Activated CD4-positive, alpha-beta T cell treated with anti-CD3 and anti-CD28 coated beads, Interleukin-2, Interleukin-6, amounts not matched to agents 100 ng/mL and 50 ng/mL, durations not matched to agents 16 hours and 8 hours (primary cell): ENCODE measurements at places on chromosomes 4 and X.
A peak's percentile ranks its signal among the peaks of the same experiment; 100 is the strongest.

- no peak for DNase-seq
Measured at GRCh38 chr4:186657764-186658163, 65.9 kb downstream of the FAT1 start.

GRCh38 chr4:61251129-61251528 is 51.0 kb downstream of the ADGRL3 start:
- no peak for DNase-seq

GRCh38 chr4:27327421-27328181 is 467.0 kb downstream of the STIM2 start:
- DNase-seq = no peak

- no peak for DNase-seq
Measured at GRCh38 chr4:163967263-163967662, 472.8 kb downstream of the TMA16 start.

DNA sequence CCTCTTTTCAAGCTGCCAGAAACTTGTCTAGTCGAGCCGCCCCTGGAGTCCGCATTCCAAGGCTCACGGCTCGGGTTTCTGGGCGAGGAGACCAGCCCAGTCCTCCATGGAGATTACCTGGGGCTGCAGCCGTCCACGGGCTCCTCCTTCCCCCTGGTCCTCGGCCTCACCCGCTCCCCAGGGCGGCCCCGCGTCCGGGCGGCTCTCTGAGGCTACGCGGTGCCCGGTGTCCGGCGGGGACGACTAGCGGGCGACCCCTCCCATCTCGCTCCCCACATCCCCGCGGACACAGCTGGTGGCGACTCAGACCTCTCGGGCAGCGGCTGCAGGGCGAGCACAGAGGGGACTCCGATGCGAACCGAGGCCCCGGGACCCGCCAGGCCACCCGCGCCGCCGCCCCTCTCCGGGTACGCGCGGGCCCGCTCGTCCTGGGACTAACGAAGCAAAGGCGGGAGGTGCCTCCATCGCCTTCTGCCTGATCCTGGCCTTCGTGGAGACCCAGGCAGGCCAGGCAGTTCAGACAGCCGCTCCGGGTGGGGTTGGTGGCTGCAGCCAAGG is 159.4 kb downstream of the TRAM1L1 start:
- no peak for DNase-seq

DNA sequence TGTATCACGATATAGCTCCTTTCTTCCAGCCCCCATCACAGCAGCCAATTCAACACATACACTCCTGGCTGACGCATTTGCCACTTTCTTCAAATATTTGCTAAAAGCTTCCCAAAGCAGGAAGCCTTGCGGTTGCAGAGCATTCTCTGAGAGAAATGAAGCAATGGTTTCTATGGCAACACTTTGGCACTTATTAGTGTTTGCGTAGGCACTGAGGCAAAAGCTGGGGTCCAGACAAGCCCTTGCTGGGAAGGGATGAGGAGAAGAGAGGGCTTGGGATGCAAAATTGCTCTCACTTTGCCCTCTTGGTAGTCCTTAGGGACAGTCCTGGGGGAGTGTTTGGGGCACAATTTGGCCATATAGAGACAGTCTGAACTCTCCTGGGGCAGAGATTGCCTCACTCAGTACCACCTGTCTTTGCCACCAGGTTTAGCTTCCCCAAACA is 55.0 kb upstream of the PAK3 start:
- DNase-seq = peak; percentile 16

DNA sequence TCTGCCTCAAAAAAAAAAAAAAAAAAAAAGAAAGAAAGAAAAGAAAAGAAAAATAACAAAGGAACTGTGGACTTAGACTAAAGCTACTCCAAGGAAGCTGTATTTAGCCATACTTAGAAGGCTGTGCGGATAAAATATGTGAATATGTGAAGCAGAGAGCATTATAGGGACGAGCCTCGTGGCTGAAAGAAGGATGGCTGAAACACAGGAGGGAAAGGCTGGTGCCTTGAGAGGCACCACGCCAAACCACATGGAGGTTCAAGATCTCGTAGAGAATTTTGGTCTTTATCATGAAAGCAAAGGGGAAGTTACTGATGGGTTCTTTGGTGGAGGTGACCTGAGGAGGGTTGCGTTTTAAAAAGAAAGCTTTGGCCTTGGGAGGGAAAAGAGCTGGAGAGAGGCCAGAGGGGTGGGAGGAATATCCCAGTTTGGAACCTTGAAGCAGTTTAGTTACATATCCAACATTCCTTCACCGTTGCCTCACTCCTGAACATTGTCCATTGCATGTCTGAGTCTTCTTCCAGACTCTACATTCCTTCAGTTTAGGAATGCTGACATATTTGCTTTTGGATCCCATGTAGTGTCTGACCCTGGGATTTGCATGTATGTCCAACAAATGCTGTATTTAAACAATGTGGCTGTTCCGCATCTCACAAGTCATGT is 82.5 kb downstream of the CPE start:
- DNase-seq = no peak

GRCh38 chr4:40241941-40242340 is 45.1 kb downstream of the RHOH start:
- no peak for DNase-seq

DNA sequence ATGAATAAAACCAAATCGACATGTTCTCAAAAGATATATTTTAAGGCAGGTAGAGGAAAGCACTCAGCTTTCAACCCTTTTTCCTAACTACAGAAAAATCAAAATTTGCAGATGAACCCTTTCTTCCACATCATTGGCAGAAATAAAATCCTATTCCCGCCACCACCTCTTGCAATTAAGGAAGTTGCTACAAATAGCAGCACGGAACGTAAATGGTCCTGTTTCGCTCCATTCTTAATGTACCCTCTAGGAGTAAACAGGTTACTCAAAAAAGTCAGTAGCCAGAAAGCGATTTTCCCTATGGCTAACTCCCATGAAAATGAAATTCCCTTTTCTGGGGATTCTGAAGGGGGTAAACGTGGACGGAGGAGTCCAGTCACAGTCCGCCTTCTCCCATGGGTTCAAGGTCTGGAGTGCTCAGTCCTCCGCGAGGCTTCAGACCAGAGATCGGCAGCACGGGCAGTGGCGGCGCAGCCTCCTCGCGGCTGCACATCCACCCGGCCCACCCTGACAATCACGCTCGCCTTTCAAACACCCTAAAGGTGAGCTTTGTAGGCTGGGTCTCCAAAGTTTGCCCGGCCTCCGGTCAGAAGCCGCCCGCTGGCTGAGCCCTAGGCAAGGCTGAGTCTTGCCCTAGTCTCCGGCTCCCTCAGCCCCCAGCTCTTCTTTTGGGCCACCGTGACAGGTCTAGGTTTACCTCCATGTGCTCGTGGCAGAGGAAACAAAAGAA is 1.8 kb downstream of the ATP11C start:
- DNase-seq = peak; percentile 24

DNA sequence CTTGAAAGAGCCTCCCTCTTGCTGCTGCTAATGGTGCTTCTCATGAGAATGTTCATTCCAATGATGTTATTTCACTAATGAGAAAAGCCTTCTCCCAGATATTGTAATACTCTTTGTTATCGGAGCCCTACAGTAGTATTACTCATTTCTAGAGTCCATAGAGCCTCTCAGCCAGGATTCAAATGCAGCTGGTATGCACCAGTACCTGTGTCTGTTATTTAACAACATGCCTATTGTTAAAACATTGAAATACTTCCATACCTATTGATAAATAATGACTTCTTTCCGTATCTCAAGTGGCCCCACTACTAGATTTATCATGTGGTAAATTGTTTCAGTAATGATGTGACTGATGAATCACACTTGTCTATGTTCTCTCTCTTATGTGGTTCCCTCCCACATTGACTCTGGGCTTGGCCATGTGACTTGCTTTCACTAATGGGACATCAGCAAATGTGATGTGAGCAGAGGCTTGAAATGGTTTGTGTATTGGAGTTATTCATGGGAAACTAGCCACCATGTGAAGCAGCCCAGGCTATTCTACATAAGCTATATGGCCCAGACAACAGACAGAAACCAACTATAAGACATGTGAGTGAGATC is 207.6 kb downstream of the THOC2 start:
- DNase-seq = no peak

- no peak for DNase-seq
Measured at GRCh38 chr4:156422576-156422975, 468.9 kb upstream of the CTSO start.

- peak; percentile 43 for DNase-seq
Measured at GRCh38 chrX:107674480-107675364, 46.4 kb downstream of the PRPS1 start.

DNA sequence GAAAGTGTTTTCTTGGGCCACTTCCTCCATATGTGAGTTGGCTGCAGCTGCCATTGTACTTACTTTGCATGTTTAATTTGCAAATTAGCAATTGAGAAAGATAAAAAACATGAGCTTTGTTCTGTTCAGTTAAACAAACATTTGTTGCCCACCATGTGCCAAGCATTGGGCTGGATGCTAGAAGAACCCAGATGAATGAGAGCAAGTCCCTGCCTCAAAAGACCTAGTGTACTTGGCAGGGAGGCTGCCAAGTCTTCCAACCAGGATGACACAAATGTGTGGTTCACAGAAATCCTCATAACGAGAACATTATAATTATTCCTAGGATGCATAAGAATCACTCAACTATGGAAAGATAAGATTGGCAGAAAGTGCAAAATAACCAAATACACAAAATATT is 66.7 kb downstream of the GPM6A start:
- no peak for DNase-seq

DNA sequence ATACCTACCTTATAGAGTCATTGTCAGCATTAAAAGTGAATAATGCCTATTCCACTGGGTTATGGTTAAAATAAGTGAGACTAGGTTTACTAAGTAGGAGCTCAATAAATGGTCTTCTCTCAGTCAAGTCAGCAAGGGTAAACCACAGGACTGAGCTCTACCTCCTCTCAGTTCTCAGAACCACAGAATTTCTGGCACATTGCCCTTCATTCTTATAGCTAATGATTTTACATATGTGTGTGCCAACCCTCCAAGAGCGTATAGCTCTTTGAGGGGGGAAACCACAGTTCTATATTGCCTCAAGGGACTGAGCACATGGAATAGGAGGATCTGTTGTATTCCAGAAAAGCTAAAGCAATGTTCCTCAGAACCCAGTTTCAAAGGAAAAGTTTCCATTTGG is 124.8 kb downstream of the ATG4A start:
- DNase-seq = no peak

DNA sequence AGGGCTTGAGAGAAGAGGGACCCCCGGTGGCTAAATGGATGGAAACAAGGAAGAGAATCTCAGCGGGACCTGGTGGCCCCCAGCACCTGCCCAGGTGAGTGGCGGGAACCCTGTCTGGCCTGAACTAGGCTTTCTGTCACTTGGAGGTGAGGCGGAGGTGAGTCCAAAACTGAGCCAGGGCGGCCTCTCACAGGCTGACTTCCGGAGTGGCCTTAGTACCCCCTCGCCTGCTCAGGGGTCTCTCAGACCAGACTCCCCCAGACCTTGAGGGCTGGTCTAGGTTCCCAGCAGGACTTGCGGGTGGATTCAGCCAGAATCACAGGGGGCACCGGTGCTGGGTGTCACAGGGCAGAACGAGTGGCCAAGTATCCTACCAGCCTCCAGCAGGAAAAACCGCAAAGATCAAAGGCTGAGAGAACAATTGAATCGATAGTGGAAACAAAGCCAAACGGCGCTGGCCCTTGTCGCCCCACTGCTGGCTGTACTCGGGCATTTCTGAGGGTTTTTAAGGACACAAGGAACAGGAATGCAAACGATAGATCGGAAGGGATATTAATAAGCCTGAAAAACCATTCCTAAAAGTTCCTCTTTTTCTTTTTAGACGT is 67.8 kb downstream of the WFS1 start:
- no peak for DNase-seq

DNA sequence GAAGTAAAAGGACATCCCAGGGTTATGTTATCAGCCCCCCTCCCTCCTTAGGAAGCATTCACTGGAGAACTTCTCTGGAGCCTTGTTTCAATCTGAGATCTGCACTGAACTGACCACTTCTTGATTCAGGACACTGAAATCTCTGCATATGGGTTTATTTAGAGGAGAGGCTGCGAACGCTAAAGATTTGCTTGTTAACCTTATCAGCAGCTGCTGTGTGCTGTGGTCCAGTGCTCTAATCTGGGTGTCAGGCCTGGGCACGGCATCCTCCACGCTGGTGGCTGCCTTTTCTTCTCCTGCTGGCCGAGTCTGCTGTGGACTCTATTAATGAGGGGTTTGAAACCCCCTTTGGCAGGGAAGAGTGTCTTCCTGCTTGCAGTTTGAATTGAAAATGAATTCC is 1094.7 kb upstream of the TENM3 start:
- DNase-seq = no peak

DNA sequence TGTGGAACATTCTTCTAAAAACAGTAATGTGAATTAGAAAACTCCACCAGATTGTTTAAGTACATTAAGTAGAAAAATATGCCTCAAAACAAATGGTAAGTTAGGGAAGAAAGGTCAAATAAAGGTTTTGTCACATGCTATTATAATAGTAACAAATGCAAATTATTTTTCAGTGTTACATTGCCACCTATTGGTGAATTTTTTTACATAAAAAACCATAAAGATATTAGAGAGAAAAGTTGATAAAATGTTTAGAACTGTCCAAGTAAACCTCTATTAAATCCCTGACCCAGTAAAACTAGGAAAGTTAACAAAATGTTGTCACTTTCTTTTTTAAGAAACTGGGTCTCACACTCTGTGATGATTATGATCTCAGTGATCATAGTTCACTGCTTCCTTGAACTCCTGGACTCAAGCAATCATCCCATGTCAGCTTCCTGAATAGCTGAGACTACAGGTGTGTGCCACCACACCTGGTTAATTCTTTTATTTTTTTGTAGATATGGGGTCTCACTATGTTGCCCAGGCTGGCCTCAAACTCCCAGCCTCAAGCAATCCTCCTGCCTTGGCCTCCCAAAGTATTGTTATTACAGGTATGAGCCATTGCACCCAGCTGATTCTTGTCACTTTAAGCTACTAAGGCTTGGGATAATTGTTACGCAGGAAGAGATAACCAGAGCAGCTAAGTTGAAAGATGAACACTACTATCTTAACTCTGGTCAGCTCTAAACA is 157.6 kb downstream of the ATRX start:
- no peak for DNase-seq

DNA sequence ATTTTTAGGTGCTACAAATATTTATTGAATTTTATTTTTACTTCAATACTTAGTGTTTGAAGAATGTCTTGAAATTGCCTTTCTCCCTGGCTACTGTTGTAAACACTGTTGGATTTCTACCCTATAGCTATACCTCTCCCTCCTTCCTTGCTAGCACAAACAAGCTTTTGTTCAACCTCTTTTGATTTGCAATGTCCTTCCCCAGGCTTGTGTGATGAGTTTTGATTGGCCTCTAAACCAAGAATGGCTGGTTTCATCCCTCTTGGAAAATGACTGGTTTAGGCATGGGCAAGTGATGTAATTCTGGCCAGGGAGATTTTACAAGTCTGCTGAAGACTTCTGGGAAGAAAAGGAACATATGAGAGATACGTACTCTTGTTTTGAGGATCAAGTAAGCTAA is 25.3 kb upstream of the SLITRK2 start:
- DNase-seq = no peak
